Smooth muscle cell of the umbilical artery (primary cell): ENCODE measurements at places on chromosomes 6 and 20. TPM values are rescaled to one million over a fixed set of nuclear protein-coding genes. Genes with fewer than 3 reads are reported as not detected.

ANKRD66 gene
- total RNA-seq: not detected in 2 replicates

RALY gene
- total RNA-seq: 29.4 and 61.5 TPM in 2 replicates

TCF21 gene
- total RNA-seq: 1.4 and 3.0 TPM in 2 replicates

HAO1 gene
- not detected in 2 replicates for total RNA-seq

ALDH8A1 gene
- 0.30 and 3.8 TPM in 2 replicates for total RNA-seq

MAVS gene
- 13.4 and 24.8 TPM in 2 replicates for total RNA-seq
